ENCODE measurements at places on chromosomes 6 and 20.

DNA sequence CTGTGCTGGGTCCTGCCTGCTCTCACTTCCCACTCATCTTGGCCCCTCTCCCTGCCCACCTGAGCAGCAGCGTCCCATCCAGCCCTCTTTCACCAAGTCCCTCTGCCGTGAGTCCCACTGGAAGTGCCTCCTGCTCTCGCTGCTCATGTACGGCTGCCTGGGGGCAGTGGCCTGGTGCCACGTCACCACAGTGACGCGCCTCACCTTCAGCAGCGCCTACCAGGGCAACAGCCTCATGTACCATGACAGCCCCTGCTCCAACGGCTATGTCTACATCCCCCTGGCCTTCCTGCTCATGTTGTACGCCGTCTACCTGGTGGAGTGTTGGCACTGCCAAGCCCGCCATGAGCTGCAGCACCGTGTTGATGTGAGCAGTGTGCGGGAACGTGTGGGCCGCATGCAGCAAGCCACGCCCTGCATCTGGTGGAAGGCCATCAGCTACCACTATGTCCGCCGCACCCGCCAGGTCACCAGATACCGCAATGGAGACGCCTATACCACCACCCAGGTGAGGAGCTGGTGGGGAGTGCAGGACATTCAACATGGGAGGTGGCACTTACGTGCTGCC, 2.8 kb downstream of the TMEM151B start:
- DNase-seq, result no peak

- DNase-seq, result no peak
These were observed 8.5 kb downstream of the ETV7 start for GRCh38 chr6:36378936-36379335.

DNA sequence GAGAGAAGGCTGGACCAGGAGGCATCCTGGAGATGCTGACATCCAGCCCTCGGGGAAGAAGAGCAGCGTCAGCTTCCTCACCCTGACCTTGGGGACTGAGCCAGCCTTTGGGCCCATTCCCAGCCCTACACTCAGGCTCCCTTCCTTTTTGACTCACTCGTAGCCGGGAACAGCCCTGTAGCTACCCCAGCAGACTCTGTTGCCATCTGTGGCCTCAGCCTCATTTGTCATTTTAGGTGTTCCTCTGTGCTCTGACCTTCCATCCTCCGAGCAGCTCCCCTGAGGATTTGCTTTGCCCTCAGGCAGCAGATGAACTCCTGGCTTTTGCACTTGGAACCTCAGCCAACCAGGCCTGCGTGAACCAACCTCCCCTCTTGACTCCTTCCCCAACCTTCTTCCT, 67.5 kb downstream of the ELOVL2 start:
- DNase-seq, result no peak

GRCh38 chr20:62995898-62996595, 10.7 kb downstream of the BHLHE23 start:
- DNase-seq, result no peak

DNA sequence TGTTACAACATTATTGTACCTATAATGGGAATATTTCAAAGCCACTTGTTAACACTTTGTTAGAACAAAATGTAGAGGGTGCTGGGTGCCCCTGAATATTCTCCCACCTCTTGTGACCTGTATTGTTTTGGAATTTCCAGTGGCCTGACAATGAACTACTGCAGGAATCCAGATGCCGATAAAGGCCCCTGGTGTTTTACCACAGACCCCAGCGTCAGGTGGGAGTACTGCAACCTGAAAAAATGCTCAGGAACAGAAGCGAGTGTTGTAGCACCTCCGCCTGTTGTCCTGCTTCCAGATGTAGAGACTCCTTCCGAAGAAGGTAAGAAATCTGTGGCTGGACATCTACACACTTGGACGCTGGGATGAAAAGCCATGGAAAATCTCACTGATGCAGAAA, 28.9 kb downstream of the PLG start:
- DNase-seq, result no peak

GRCh38 chr6:135505648-135506047, 8.1 kb upstream of the AHI1 start:
- DNase-seq, result no peak

DNA sequence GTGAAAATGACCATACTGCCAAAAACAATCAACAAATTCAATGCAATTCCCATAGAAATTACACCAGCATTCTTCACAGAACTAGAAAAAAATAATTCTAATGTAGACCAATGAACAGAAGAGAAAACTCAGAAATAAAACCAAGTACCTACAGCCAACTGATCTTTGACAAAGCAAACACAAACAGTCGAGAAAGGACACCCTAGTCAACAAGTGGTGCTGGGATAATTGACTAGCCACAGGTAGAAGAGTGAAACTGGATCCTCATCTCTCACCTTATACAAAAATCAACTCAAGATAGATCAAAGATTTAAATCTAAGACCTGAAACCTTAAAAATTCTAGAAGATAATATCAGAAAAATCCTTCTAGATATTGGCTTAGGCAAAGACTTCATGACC, 44.5 kb upstream of the ZNF133 start:
- no peak for DNase-seq

- no peak for DNase-seq
These were observed 451.7 kb downstream of the GRIK2 start for GRCh38 chr6:101845172-101845571.

DNA sequence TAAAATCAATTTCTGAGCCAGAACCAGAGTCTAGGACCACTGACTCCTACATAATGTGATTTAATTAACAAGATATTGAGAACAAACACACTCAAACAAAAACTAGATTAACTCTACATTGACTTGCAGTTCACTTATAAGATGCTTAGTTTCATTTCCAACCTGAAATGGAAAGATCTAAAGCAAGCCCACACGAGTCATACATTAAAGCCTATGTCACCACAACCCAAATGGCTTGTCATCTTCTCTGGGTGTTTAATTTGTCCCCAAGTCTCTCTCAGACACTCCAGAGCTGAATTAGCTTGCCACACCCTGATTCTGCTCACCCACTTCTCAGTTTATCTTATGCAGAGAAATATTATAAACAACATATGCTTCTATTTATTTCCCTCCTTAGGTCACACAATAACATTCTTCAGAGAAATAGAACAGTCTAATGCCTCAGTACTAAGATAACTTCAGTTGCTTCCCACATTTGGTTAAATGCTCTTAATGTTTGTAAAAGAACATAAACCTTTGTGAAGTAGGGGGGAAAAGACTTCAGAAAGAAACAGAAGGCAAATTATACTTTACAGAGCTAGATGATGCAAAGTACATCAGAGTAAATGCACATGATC, 8.8 kb upstream of the FBXO30 start:
- no peak for DNase-seq

GRCh38 chr6:157269261-157269794, 54.0 kb downstream of the TMEM242 start:
- no peak for DNase-seq

GRCh38 chr20:61285152-61285645, 33.1 kb downstream of the CDH4 start:
- no peak for DNase-seq

DNA sequence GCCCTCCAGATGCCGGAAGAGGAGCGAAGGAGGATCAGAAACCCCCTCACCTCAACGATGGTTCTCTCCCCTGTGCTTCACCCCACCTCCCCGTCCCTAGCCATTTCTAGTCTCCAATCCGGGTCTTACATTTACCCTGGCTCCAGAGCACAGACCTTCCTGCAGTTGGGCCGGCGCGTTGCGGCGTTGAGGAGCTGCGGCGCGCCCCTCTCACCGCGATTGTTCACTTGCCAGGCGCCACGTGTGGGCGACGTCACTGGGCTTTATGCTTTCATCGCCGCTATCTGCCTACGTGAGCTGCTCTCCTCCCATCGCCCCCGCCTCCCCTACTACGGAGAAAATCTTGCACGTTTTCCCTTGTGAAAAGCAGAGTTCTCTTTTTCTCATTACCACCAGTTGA, at the start of gene CRISP2:
Gene CRISP2 (minus strand): TSS at position 198 of the 400 bp plus-strand sequence. CDS start 4,347 bp downstream, outside the sequence.
- no peak for DNase-seq

DNA sequence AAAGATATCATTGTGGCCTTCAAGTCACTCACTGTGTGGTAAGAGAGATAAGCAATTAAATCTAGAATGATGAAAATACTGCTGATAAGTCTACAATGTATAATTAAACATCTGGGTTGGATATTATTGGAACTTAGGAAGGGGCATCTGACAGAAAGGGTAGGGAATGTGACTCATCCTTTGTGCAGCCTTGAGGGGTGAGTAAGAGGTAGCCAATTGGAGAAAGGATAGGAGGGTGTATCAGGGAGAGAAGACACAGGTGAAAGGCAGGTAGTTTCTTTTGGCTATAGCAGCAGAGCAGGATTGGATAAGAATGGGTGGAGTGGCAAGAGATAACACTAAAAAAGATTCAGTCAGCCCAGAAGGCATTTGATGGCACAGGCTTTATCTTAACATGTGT, 182.0 kb downstream of the COL21A1 start:
- no peak for DNase-seq
